ENCODE measurements at places on chromosomes 12 and 14.

- no peak for DNase-seq
These were observed 260.5 kb upstream of the ATP2B1 start for GRCh38 chr12:89969093-89969492.

GRCh38 chr14:68683326-68683725, 109.5 kb downstream of the ZFP36L1 start:
- DNase-seq, result no peak

DNA sequence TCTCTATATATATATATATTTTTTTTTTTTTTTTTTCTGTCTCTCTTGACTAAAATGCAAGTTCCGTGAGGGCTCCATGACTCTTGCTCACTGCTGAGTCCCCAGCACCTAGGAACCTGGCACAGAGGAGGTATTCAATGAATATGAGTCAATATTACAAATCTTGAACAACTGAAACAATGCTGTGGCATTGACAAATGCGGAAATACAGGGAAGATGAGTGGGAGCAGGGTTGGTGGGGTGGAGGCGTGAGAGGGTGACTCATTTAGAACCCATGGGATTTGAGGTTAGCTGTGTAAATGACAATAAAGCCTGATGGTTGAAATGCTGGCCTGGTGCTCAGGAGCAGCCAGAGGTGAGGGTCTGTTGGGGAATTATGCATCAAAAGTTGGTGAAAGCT, 121.7 kb upstream of the FUT8 start:
- DNase-seq, result peak; percentile 68

GRCh38 chr14:104678346-104678745, 11.1 kb upstream of the INF2 start:
- no peak for DNase-seq

DNA sequence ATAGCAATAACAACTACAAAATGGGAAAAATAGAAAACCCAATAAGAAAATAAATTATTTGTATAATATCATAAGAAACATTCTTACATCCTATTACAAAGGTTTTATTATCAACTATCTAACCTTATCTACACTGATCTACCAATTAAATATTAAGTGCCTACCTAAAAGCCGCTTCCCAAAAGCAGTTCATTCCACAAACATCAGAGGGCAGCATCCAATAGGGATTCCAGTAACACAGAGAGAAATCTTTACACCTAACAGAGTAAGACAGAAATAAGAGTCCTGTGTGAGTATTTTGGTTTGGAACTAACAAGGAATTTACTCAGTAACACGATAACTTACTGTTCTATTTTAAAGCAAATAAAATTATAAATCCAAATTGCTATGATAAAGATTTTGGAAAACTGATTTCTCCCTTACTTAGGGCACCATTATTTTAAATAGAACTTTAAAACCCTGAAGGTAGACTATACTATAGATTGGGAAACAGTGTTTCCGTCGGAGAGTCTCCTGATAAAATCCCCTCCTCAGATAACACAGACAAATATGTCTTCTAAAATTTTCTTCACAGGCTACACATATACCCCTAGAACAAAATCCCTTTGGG, 15.0 kb downstream of the GXYLT1 start:
- DNase-seq, result peak; percentile 59

- no peak for DNase-seq
These were observed 136.5 kb upstream of the CCND2 start for GRCh38 chr12:4137015-4137414.

GRCh38 chr14:80798878-80799277, 142.7 kb downstream of the CEP128 start:
- DNase-seq, result no peak

DNA sequence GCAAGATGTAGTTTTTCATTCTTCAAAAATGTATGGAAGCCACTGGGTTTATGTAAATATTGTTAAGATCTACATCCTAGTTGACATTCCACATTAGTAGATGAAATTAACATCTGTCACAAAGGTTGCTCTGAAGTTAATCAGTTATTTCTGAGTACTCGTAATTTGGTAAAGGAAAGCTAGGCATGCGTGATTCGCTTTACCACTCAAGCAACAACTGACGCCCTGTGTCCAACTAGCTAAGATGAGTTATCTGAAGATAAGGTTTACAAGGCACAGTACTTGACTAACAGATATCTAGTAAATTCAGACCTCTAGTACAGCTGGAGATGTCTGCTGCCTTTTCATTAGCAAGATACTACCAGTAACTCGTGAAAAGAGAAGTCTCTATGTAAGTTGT, 14.1 kb downstream of the PRKD1 start:
- DNase-seq, result no peak
